Activated CD8-positive, alpha-beta memory T cell treated with anti-CD3 and anti-CD28 coated beads for 48 hours (primary cell): ENCODE measurements at places on chromosomes 3 and 15.

- no peak for DNase-seq
These were observed 9.5 kb upstream of the CSPG4 start for GRCh38 chr15:75721923-75722870.

DNA sequence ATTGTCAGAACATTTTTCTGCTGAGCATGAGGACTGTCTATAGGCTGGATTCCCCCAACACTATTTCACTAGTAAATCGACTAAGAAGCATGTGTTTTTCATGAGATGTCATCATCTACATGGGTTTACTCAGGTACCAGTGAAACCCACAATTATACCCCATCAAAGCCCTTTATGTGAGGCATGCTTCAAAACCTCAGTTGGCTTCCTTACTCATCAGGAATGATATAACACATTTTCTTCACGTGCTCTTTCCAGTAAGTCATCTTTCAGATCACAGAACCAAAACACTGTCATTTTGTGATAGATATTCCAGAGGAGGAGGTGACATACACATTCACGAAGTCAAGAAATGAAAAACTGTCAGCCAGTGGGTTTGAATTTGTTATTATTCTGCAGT lies 116.5 kb downstream of the ANO10 start:
- no peak for DNase-seq

GRCh38 chr15:88938802-88939485 lies 25.8 kb upstream of the MFGE8 start:
- DNase-seq, result no peak

GRCh38 chr15:25901811-25902605 lies 38.9 kb upstream of the ATP10A start:
- DNase-seq, result no peak

GRCh38 chr15:60514261-60514881 lies 35.4 kb upstream of the ICE2 start:
- no peak for DNase-seq

DNA sequence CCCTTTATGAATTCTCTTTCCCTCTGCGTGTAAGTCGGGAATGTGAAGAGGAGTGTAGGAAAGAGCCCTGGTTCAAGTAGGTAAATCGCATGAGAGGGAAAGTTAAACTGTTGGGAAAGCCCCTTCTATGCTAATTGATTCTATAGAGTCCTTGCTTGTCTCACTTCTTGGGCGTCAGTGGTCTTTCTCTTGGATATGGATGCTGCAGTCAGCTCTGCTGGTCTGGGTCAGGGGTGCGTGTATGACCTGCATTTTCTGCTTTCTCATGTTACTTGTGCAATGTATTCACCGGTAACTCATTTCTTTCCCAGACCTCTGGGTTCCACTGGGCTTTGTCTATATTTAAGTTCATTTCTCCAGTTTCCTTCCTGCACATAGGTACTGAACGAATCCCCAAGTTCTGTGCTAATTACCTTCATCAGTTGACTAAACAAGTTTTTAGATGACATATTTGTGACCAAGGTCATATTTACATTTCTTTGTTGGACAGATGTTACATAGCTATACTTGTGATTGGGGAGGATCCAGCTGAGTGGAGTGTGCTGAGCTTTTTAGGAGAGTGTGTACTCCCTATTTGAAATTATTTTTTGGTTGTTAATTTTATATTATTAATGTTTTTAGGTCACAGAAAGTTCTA lies 1.4 kb downstream of the SETD5 start:
- no peak for DNase-seq

GRCh38 chr15:60886680-60887079 lies 342.4 kb downstream of the RORA start:
- no peak for DNase-seq

DNA sequence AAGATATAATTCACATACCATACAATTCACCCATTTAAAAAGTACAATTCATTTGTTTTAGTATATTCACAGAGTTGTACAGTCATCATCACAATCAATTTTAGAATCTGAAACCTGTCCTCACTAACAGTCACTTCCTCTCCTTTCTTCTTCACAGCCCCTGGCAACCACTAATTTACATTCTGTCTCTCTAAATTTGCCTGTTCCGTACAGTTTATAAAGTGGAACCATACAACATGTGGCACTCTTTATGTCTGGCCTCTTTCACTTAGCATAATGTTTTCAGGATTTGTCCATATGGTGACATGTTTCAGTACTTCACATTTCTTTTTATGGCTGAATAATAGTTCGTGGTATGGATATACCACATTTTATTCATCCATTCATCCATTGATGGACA lies 22.7 kb downstream of the ERICH6 start:
- DNase-seq, result no peak

DNA sequence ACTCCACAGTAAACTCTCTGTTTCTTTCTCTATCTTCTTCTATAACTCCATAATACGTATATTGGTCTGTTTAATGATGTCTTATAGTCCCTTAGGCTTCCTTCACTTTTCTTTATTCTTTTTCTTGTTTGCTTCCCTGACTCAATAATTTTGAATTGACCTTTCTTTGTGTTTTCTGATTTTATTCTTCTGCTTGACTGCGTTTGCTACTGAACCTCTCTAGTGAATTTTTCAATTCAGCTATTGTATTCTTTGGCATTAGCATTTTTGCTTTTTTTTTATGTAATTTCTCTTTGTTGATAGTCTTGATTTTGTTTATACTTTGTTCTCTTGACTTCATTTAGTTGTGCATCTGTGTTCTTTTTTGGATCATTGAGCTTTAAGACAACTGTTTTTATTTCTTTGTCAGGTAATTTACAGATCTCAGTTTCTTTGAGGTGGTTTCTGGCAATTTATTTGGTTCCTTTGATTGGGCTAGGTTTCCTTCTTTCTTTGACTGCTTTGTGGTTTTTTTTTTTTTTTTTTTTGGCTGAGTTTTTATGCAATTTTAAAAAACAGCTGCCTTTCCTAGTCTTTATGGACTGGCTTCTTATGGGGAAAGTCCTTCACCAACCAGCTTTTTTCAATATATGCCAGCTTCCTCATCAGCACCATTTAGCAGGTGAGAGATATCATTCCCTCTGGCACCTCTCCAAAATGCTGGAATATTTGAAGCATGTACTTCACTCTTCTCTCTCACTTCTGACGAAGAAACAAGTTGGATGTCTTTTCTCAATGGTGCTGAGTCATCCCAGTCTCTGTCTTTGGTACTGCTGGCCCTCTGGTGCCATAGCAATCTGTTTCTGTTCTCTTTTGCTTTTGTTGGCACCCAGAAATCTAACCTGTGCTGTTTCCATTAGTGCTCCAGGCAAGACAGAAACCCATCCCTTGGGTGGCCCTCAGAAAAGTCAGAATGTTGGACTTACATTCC lies 17.6 kb downstream of the RSRC1 start:
- no peak for DNase-seq

GRCh38 chr15:25711691-25712090 lies 151.4 kb downstream of the ATP10A start:
- no peak for DNase-seq

GRCh38 chr3:157920822-157921700 lies 185.2 kb downstream of the SHOX2 start:
- no peak for DNase-seq

GRCh38 chr15:90016721-90017120 lies 15.6 kb downstream of the ZNF710 start:
- no peak for DNase-seq

DNA sequence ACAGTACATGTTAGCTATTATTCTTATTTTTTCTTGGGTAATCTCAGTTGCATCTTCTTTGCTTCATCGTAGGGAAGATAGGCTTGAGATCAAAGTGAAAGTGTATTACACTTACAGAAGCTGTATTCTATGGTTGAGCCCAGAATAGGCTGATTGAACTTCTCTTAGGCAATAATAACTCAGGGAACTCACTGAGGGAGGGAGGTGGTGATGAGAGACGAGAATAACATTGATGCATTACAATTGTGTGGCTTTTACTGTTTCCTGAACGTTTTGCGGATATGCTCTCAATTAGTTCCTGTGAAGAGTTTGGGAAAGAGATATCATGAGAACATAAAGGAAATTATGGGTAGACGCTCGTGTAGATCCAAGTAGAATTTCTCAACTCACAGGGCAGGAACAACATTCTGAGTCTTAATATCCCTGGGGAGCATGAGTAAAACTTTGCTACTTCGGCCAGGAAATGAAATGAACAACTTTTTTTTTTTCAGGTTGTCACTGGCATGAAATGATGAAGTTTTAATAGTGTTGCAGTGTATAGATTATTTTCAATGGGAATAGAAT lies 302.2 kb downstream of the TUSC7 start:
- DNase-seq, result no peak

DNA sequence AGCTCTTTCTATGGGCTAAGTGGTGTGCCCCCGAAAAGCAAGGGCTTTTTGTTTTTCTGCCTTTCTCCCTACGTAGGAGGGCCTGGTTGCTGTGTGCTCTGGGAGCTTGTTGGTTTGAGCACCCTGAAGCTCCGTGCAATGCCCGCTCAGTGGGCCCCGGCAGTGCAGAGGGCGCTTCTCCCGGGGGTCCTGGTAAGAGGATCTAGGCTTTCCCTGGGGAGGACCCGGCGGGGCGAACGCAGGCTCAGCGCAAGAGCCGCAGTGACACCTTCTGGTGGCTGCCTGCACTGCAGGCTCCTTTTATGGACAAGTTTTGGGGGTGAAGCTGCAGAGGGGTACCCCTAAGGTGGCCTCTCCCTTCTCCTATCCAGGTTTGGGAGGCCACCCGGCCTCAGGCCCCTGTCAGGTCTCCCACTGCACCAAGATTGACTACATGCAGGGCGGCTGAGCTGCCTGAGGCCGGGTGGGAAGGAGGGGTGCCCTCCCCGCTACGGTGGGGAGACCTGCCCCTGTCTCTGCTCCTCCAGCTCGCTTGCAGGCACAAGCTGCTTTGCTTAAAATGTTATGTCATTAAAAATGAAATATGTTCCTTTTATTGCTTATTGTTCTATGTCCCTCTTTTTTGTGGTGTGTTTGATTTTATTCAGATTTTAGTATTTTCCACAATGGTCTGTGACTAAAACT lies 387.9 kb downstream of the GABRG3 start:
- no peak for DNase-seq

DNA sequence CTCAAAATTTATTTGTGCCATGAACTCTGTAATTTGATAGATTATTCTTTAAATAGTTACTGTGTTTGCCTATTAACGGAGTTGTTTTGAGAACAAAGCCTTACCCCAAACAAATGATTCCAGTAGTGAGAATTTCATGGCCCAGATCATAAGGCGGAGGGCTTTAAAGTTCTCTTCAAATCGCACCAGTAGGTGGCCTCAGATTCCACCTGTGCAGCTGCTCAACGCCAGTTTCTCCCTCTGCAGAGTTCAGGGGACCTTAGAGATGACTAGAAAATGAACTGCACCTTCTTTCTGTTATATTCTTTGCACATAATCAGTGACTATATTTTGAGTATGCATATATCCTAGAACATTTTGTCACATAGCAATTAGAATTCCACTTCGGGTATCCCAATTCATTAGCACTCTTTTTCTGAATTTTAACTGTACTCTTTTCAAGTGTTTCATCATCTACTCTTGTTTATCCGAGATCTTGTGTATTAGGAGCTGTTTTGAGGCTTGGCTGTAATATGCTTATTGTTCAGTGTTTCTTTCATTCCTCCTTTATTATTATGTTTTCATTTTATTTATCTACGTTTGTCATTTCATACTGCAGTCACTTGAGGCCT lies 232.6 kb upstream of the CHRM5 start:
- DNase-seq, result no peak

- no peak for DNase-seq
These were observed 91.7 kb downstream of the PIK3R4 start for GRCh38 chr3:130654921-130655320.

DNA sequence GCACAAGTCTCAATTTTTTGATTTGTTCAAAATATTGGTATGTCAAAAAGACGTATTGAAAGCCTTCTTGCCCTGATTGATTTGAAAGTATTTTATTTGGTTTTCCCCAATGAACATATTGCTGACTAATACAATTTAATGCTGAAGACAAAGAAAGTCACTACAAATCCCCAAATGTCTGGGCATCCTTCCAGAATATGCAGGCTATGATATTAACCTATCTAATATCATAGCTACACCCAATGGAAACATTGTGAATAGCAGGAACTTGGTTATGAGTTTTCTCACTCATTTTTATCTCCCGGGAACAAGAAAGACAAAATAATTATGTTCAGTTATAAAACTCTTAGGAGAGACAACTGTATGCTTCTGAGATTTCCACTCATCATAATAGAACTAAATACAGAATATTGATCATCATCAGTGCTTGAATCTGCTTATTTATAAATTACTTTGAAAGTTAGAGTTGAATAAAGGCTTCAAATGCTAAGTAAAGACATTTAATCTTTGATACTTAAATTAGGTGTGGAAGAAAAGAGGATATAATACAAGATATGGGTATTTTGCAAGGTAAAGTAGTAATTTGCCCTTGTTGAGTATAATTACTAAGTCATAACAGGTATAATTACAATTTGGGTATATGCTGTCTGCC lies 483.9 kb downstream of the RBMS3 start:
- no peak for DNase-seq

DNA sequence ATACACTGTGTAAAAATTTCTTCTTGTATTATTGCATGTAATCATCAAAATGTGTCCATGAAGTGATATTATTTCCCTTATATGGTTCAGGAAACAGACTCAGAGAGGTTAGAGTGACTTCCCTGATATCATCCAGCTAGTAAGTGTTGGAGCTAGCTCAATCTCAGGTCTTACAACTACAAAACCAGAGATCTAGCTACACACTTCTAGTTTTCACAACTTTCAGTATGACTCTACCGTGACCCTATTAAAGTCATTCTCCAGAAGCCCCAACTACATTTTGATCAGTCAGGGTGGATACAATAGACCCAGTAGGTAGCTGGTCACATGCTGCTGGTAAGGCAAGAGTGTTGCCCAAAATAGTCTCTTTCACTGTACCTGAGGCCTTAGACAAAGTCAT lies 165.3 kb downstream of the GOLIM4 start:
- DNase-seq, result no peak

GRCh38 chr15:72227192-72227586 lies 3.8 kb downstream of the PKM start:
- no peak for DNase-seq

DNA sequence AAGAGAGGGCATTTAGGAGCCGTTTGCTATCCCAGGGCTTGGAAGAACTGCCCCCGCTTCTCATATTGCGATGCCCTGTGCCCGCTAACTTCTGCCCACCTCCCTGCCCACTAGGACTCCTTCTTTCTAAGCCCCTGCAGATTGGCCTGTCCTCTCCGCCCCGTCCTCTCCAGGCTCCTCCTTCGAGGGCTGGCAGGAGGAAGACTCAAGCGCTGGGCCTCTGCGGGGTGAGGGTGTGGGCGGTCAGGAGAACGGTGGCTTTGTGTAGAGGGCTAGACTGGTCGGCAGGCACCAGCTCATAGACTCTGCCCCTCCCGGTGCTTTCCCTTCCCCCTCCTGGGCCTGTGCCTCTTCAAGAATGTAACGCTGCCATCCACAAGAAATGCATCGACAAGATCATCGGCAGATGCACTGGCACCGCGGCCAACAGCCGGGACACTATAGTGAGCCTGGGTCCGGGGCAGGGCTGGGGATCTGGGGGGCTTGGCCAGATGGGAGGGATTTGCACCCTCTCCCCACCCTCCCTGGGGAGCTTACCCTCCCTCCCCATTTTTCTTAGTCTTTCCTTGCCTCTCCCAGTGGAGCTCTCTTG lies 21.9 kb downstream of the PRKCD start:
- no peak for DNase-seq
